ENCODE measurements at places on chromosomes 3 and 15. TPM values are rescaled to one million over a fixed set of nuclear protein-coding genes. Genes with fewer than 3 reads are reported as not detected.

GRCh38 chr3:100104442-100104798, 9.9 kb downstream of the FILIP1L start:
- no peak for DNase-seq

The SLC12A1 gene
- not detected for total RNA-seq

The ARHGEF26 gene
- total RNA-seq = 39.5 TPM

The NRROS gene
- 1.6 TPM for total RNA-seq

- DNase-seq = no peak
Observed at GRCh38 chr3:126886217-126886616, 96.7 kb upstream of the PLXNA1 start.

The RBPMS2 gene
- 1.1 TPM for total RNA-seq

The LRRIQ4 gene
- total RNA-seq = not detected

GRCh38 chr15:90729261-90729660, 12.1 kb downstream of the BLM start:
- no peak for DNase-seq

The GP9 gene
- not detected for total RNA-seq

The IL5RA gene
- not detected for total RNA-seq

- DNase-seq = no peak
Observed at GRCh38 chr3:129567176-129567705, 24.3 kb downstream of the H1-8 start.

The SH3GL3 gene
- not detected for total RNA-seq

DNA sequence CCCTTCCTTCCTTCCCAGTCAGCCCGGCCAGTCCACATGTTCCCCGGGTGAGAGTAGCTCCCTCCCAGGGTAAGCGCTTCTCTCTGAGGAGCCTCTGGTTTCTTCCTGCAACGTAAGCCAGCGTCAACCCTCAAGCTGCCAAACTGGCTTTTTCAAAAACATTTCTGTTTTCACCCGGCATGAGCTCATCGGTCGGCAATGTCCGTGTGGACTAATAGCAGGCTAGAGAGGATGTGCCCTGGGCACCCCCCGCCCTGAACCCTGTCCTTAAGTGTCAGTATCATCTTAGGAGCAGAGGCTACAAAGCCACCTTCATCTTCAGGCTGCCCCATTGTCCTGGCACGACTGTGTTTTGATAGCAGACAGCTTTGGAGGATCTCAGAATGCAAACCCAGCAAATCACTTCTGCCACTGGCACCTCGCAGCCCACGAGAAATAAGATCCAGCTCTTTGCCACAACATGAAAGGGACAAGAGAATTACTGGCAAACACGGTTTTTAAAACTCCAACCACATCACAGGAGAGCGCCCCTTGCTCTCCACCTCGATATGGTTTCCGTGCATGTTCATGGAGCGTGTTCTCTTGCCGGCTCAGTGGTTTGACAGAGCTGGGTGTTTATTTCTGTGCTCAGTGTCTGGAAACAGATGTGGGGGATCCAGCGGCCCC, 9.9 kb downstream of the ALDH1A3 start:
- peak; percentile 77 for DNase-seq

DNA sequence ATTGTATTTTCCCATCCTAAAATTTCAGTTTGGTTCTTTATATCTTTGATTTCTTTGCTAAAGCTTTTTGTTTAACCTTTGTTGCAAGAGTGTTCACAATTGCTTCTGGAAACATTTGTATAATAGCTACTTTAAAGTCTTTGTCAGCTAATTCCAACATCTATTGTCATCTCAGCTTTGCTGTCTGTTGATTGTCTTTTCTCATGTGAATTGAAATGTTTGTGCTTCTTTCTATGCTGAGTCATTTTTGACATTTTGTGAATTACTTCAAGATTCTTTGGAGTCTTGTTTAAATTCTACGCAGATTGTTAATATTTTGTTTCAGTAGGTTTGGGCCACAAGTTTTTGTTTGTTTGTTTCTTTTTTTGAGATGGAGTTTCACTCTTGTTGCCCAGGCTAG, 73.2 kb downstream of the SUCNR1 start:
- no peak for DNase-seq

DNA sequence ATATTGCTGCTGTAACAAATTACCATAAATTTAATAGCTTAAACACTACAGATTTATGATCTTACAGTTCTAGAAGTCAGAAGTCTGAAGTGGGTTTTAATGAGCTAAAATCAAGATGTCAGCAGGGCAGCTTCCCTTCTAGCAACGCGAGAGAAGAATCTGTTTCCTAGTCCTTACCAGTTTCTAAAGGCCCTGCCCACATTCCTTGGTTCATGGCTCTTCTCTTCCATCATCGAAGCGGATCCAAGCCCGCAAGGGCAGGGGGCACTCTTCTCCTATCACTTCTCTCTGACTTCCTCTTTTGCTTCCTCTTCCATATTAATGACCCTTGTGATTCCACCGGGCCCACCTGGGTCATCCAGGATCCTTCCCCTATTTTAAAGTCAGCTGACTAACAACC, 16.1 kb downstream of the MINDY4B start:
- DNase-seq = no peak

DNA sequence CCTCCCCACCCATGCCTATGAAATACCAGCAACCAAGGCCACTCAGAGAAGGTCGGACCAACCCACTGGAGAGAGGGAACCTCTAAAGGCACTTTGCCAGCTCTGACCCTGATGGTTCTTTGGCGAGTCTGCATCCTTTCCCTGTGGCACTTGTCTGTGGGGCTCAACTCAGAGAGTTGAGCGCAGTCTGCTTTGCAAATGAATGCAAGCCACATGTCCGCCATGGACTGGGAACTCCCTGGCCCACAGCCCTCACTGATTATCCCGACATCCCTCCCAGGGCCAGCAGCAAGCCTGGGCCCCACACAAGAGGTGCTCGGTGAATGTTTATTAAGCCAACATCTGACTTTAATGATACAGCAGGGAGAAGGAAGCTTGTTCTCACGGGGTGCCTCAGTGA, 55.5 kb upstream of the HES1 start:
- DNase-seq = peak; percentile 60

DNA sequence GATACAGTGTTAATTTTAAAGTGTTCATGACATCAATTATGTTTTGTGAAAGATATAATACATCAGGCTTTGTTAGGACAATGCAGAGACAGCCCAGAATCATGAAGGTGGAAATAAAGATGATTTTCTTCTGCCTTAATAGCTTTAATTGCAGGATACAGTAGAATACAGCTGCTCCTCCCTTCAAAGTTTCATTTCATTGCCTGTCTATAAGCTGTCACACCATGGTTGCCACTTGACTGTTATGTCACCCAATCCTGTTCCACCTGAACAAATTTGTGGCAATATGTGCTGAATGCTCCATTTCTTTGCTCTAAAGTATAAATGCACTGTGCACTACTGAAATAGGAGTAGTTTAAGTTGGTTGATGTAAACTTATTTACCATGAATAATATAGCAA, 537.8 kb upstream of the ROBO2 start:
- no peak for DNase-seq

- DNase-seq = no peak
Observed at GRCh38 chr3:110813541-110813940, 258.1 kb upstream of the NECTIN3 start.

The TNNC1 gene
- 1.4 TPM for total RNA-seq

DNA sequence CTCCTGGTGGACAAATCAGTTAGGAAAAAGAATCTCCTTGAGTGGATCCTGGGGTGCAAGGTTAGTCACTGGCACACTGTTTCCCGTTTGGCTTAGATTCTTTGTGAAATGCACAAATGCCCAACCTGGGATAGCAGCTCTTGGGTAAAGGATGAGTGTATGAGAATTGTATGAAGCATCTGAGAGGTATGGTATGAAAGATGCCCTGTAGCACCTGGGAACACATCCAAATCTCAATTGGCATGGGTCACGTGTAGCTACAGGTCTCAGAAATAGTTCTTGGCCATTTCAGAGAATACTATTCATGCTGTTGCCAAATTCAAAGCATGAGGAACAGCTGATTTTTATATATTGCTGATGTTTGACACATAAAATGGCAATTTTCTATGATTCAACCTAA, 84.3 kb downstream of the KCNH8 start:
- DNase-seq = no peak

GRCh38 chr3:14323401-14324223, 78.8 kb upstream of the SLC6A6 start:
- DNase-seq = peak; percentile 28

GRCh38 chr15:83299462-83299861, 15.0 kb upstream of the BNC1 start:
- no peak for DNase-seq

The FGF12 gene
- total RNA-seq = 1.6 TPM

GRCh38 chr15:64742385-64742784, 33.0 kb downstream of the RBPMS2 start:
- no peak for DNase-seq

DNA sequence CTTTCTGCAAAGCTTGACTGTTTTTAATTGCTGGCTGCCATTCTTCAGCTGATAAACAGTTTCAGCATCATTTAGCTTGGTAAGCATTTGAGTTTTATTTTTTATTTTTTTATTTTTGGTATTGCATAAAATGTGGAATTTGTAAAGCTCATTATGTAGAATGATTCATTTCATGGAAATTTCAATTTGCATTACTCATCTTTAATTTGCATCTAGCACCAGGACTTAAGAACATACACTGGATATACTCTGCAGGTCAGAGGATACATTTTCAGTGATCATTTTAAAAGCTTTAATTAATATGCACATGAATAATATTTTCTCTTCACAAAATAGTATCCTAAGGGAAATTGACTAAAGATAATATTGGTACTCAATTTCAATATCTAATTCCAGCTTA, 732.4 kb upstream of the BCHE start:
- DNase-seq = no peak

GRCh38 chr3:56593455-56594158, 36.6 kb downstream of the CCDC66 start:
- no peak for DNase-seq

The SLC6A11 gene
- total RNA-seq = 7.4 TPM

The OR5K2 gene
- not detected for total RNA-seq

GRCh38 chr3:164365242-164365641, 713.1 kb downstream of the SI start:
- no peak for DNase-seq

DNA sequence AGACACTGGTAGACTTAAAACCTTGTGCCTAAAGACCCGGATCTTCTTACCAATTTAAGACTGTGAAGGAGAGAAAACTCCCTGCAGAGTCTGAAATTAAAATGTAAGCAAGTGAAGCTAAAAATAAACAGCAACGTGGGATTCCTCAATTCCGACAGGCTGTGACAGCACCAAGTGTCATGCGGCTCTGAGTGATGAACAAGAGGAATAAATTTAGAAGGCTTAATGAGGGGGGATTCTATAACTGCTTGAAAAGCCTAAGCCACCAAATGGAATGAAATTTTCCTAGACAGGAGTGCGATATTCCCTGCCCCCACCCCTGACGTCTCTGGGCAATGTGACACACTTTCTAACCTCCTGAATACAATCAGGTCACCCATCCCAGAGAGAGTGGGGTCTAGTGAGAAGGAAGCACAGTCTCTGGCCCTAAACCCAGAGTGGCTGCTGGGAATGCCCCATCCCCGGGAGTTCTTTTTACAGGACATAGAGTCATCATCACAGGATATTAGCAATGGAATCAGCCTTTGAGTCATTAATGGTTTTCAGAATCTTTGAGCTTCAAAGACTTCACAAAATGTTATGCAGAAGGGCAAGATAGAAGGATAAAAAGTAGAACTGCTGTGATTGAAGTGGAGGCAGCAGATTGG, 114.3 kb downstream of the EDEM1 start:
- no peak for DNase-seq

- DNase-seq = no peak
Observed at GRCh38 chr3:31968369-31968926, 12.6 kb downstream of the OSBPL10 start.

GRCh38 chr3:150005243-150006112, 34.8 kb upstream of the PFN2 start:
- no peak for DNase-seq

The FBXW12 gene
- not detected for total RNA-seq

DNA sequence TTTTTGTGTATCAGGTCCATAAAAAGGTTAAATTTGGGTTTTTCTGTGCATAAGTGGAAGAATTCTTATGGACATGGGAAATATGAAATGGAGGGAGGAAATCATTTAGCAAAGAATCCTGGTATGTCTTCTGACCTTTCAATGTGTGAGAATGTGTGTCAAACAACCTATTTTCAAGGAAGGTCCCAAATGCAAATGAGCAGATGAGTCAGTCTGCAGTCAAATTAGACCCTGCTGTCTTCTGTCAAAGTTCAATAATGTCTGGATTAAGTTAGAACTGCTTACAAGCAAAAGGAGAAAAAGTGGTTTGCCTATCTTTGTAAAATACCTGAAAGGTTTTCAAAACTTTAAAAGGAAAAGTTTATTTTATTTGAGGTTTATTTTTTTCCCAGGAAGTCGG, 15.3 kb downstream of the FBN1 start:
- no peak for DNase-seq

- no peak for DNase-seq
Observed at GRCh38 chr3:161549261-161549660, 52.7 kb downstream of the OTOL1 start.

The MYL3 gene
- total RNA-seq = not detected

The AMOTL2 gene
- total RNA-seq = 118 TPM

GRCh38 chr3:66703501-66703900, 202.7 kb upstream of the LRIG1 start:
- DNase-seq = no peak

DNA sequence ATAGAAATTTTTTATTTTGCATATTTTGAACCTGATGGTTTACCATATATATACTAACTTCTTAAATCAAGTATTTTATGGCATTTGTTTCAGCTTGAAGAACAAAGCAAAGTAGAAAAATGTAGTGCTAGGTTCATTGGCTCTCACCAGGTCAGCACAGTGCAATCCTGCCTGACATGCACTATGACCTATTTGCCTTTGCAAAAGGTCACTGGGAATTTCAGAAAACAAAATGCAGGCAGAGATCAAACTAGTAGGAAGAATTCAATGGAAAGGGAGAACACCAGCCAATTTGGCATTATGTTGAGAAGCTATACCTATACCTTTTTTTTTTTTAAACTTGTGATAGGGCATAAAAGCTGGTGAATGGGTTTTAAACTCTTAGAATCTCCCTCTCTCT, 329.8 kb upstream of the SGO1 start:
- DNase-seq = no peak

DNA sequence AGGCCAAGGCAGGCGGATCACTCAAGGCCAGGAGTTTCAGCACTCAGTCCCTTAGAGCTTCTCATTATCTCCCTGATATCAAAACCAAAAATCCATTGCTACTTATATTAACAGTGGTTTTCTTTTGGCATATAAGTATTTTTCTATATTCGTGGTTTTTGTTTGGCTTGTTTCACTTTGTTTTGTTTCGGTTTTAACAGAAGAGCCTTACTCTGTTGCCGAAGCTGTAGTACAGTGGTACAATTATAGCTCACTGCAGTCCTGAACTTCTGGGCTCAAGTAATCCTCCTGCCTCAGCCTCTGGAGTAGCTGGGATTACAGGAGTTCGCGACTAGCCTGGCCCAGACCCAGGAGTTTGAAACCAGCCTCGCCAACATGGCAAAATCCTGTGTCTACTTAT, 42.5 kb upstream of the ARHGEF26 start:
- DNase-seq = no peak

DNA sequence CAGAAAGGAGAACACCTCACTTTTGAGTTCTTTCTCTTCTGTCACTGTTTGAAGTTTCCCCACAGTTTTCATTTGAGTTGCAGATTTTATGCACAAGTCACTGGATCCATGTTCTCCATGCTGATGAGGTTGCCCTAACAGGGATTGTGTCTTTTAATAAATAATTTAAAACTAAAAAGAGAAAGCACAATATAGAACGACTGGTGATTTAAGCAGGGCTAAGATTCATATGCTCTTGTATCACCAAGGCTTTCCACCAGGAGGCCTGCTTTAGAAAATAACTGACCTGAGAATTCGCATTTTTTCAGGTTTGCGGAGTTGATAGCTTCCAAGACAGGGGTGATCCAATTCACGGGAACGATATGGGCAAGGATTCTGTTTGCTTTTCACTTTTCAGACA, 252.0 kb upstream of the VEPH1 start:
- no peak for DNase-seq

The MINDY2 gene
- total RNA-seq = 20.5 TPM
